CD4-positive, alpha-beta T cell treated with Interleukin-4 for 1 hour (primary cell): ENCODE measurements at places on chromosomes 12 and 14.

DNA sequence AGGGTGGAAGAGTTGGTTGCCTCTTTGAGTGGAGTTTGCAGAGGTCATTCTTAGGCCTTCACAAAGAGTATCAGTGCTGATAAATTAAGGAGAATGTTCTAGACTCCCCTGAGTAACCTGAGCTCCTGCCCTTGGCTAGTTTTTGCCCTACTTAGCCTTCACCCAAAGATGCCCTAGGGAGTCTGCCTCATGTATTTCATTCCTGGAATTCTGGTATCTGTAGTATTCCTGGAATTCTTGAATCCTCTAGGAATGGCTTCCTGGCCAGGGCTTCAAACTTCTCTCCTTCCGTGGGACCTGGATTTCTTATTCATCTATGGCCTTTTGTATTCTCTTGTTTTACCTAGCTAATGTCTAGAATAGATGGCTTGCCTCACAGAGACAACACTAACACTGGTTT is 701.1 kb downstream of the NOVA1 start:
- DNase-seq: no peak

DNA sequence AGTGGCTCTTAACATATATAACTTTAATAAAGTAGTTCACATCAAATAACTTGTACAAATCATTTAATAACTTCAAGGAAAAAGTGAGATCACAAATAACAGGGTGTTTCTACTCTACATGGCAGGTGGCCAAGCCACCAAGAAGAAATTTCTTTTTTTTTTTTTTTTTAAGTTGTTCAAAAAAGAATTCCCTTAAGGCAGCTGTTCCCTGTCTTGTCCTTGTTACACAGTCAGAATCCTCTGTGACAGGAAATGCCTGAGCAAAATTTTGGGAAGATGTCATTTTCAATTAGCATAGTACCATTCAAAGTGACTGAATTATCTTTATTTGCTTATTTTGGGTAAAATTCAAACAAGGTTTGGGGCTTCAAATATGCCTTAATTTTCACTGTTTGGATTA is 79.4 kb downstream of the LIN7A start:
- no peak for DNase-seq

DNA sequence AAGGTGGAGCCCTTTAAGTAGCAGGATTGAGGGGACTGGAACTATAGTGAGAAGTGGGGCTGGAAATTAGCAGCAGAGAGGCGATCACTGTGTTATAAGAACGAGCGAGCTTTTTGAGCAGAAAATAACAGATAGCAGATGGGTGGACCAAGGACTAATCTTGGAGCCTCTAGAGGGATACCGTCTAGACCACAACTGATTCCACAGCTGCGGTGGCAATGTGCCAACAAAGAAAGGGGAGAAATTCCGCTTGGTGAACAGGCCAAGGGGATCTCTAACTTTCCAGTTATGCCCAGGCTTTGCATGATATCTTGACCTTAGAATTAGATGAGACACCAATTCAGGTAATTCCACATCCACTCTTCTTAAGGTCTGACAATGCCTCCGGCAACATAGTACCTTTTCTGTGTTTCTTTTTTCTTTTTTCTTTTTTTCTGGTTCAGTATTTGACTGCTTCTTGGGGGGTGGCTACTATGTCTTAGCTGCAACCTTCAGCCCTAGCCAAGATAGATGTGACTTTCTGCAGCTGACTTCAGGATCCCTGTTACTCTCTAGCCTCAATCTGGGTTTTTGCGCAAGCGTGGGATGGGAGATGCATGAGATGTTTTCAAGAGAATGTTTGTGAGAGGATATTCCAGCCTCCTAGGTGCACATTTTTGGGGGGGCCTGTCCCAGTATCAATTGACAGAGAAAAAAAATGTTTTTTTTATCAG is 143.4 kb upstream of the CPSF6 start:
- no peak for DNase-seq

DNA sequence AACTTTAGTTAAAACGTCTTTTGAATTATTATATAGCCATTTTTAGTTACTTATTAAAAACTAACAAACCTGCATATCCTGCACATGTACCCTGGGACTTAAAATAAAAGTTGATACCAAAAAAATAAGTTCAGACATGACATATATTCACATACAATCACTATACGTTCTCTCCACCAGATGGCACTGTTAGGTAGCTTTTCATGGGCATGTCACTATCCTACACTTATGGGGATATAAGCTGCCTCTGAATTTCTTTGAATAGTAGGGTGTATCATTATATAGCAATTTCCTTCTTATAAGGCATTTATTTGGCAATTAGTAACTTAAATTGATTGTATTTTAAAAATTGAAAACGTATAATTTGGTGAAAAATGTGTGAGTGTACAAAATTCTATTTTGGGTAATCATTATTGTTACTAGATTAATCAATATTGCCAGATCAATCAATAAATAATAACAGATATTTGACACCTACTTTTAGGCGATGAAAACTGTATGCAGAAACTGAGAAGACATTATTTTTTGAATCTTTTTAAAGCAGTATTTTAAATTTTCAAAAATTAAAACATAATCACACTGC is 31.8 kb upstream of the OR10A7 start:
- peak; percentile 16 for DNase-seq

DNA sequence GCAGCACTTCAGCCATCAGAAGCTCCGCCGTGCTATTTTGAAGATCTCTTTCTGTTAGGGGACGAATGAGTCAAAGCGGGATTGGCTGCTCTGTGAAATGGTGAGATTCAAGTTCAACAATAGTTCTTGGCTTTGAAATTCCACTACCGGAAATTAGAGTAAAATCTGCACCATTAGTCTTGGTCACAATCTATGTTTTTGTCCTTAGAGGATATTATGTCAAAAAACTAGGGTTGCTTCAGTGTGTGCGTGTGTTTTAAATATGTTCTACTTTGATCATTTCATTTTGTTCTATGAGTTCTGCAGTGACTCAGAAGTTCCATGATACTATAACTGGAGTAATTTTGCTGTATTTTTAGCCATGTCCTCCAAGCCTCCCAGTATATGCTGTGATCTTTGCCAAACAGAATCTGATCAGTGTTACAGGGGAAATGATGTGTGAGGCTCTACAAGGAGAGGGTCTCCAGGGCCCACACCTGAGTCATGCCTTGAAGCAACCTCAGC is 22.6 kb downstream of the GPHB5 start:
- DNase-seq: no peak

DNA sequence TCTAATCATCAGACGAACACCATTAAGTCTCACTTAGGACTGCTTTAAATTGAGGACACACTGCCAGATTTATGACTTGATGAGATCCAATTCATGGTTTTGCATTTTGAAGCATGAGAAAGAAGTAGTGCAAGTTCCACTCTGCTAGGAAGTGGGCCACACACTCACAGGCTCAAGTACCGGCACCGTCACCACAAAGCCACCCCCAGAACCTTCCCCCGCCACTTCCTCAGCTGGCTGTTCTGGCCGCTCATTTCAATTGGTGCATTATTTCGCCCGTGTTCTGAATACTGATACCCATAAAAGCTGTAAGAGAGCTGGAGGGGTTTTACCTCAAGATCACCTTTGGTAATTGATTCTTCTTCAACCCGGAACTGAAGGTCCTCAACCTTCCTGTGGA is 70.1 kb downstream of the CLIP1 start:
- no peak for DNase-seq
